ENCODE measurements at places on chromosomes 7 and 10.

GRCh38 chr7:27901028-27901760, 161.2 kb downstream of the TAX1BP1 start:
- DNase-seq = no peak

GRCh38 chr7:92485974-92486373, 8.2 kb upstream of the ERVW-1 start:
- DNase-seq = no peak

- no peak for DNase-seq
These were observed 62.4 kb upstream of the WAPL start for GRCh38 chr10:86583983-86584382.

DNA sequence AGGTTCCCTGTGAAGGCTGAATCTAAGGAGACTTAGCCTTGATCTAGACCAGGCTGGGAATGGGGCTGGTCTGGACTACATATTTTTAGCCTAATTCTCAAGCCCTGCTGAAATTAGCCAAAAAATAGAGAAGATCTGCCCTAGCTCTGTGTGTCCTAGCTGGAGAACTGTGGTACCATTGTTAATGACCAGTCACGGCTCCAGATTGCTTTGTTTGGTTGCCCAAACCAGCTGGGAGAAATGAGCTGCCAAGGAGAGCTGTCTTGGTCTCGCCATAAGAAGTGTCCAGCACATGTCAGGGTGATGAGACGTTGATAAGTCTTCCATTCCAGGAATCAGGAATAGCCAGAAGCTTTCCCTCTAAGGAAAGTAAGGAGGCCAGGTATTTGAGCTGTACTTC, 20.7 kb downstream of the GBX1 start:
- DNase-seq = no peak

GRCh38 chr7:91182819-91183764, 81.1 kb upstream of the FZD1 start:
- no peak for DNase-seq

DNA sequence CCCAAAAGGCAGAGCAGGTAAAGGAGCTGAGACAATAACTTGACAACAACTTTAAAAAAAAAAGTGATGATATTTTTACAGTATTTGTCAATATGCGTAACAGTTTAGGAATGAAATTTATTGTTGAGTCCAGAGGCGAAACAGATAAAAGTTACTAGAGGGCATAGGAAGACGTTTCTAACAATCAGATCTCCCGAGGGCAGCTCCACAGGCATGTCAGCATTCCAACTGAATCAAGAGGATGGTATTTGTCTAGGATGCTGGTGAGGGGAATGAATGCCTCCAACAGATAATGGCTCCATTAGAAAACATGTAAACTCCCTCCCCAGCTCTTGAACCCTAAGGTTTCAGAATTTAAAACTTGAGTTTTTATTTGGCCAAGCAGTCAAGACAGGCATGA, 733.9 kb upstream of the SORCS1 start:
- DNase-seq = no peak

DNA sequence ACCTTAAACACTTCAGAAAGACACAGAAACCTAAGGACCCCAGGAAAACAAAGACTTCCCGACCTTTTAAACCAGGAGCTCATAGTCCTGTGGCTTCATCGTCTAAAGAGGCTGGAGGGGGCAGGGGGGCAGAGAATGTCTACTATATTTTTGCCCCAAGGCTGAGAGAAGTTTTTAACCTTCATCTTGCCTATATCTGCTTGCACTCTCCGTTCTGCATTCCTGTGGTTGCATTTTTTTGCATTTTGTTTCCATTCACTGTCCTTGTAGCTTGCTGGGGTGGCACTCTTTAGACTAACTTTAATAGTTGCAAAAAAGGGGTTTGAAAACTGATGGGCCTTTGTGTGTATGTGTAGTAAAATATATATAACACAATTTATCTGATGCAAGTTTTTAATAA, 23.7 kb downstream of the PRKAR2B start:
- no peak for DNase-seq

DNA sequence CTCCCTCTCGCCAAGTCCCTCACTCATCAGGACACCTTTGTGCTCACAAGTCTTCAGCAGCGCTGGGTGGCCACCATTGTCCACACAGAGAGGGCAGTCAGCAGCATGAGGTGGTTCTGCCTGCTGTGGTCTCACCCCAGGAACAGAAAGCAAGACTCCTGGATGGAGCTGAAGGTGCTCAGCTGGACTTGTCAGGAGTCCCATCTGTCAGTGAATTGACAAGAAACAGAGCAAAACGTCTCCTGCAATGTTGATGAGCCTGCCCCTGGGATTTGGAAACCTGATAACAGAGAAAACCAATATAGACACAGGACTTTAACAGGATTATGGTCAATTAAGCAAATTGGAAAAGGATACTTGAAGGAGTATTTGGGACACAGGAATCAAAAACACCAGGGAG, 122.2 kb upstream of the PRSS58 start:
- no peak for DNase-seq
